ENCODE measurements at places on chromosomes 2 and 18.

DNA sequence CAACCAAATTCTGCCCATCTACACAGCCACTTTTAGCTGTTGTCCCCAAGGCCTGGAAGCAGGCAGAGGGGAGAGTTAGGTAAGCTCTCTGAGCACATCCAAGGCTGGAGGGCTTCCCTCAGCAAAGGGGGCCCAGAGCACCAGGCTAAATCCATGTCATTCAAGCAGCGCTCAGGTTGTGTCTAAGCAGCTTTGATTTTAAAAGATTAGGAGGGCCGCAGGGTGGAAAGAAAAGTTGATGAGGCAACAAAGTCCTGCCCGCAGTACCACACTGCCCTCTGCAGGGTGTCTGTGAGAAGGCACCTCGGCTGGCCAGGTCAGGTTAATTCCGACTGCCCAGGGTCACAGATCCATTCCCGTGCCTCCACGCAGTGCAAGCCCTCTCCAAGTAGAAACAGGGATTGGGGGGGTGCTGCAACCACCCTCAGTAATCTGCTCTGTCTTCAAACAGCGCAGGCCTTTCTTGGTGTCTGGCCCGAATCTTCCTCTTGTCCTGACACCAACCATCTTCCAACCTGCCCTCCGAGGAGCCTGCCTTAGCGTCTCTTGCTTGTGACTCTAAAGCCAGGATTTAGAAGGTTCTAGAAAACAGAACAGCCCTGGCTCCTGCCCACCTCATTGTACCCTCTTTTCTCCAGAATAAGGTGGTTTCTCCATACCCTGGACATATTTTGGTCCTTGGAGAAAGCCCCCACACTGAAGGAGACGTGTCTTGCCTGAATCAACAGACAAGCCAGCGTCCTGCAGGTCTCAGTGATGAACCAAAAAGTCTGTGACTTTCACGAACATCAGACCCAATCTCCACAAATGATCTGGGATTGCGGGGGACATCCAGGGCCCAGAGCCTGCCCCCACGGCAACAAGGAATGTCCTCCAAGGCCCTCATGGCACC is 289.2 kb downstream of the TNS1 start:
- DNase-seq: peak; percentile 43

- DNase-seq: no peak
Measured at GRCh38 chr2:164150604-164151003, 414.8 kb upstream of the FIGN start.

- DNase-seq: no peak
Measured at GRCh38 chr2:48601349-48601748, 16.3 kb upstream of the GTF2A1L start.

GRCh38 chr2:7019191-7019590 is 102.0 kb downstream of the RNF144A start:
- no peak for DNase-seq

- no peak for DNase-seq
Measured at GRCh38 chr2:175414882-175415487, 233.5 kb upstream of the ATP5MC3 start.

GRCh38 chr2:32379352-32379751 is 22.5 kb downstream of the BIRC6 start:
- DNase-seq: no peak

GRCh38 chr2:31269087-31269486 is 35.1 kb downstream of the EHD3 start:
- no peak for DNase-seq

GRCh38 chr2:241030333-241030680 is 31.9 kb downstream of the SNED1 start:
- DNase-seq: no peak

DNA sequence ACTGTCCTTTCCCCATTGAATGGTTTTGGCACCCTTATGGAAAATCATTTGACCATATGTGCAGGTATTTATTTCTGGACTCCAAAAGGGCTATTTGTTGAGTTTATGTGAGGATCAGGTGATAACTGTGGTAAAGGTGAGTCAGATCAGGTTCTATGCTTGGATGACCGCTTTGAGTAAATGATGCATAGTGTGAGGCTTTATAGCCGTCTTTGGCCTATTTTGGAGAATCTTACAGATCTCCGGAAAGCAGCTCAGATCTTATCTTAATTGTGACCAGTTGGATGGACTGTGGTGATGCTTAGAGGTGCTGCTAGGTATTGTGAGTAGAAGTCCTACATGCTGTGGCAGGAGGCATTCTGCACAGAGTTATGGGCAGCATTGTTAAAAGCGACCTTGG is 126.2 kb downstream of the METTL8 start:
- DNase-seq: no peak

GRCh38 chr2:192216336-192216735 is 21.6 kb upstream of the TMEFF2 start:
- no peak for DNase-seq

DNA sequence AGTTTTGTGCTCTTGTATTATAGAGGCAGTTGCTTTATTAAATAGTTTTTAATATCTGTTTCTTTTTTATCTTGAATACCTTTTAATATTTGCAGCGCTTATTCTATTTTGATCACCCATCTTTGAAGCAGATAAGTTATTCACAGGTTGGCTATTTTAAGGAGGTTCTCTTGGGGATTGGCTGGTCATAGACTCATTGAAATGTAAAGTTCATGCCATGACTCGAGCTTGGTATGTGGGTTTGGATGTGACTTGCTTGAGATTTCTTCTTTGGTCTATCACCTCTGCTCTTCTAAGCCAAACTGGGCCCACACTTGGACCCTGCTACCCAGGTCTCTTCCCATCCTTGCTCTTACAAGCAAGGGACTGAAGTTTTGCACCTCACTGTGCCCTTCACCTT is 33.6 kb downstream of the FARP2 start:
- DNase-seq: no peak

GRCh38 chr18:57275111-57275510 is 77.2 kb upstream of the ST8SIA3 start:
- no peak for DNase-seq

GRCh38 chr2:42450136-42450535 is 43.6 kb downstream of the KCNG3 start:
- DNase-seq: no peak

- no peak for DNase-seq
Measured at GRCh38 chr2:23566241-23567142, 181.5 kb downstream of the KLHL29 start.

DNA sequence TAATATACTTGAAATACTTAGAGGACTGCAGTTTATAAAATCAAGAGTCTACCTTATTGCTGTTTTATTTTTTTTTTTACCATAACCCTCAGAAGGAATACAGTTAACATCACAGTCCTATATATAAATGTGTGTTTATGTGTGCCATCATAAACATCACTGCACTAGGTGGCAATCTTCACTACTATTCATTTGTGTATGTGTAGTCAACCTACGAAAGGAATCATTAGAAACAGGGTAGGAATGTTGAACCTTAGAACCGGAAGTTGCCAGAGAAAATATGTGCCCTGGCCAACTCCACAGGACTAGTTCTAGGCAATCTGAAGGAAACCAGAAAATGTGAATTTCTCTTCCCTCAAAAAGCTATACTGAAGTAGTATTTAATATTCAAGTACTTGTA is 3.4 kb downstream of the GEN1 start:
- no peak for DNase-seq

- no peak for DNase-seq
Measured at GRCh38 chr2:144011553-144011952, 508.4 kb downstream of the ZEB2 start.

- DNase-seq: no peak
Measured at GRCh38 chr2:11388262-11389051, 44.0 kb upstream of the ROCK2 start.

DNA sequence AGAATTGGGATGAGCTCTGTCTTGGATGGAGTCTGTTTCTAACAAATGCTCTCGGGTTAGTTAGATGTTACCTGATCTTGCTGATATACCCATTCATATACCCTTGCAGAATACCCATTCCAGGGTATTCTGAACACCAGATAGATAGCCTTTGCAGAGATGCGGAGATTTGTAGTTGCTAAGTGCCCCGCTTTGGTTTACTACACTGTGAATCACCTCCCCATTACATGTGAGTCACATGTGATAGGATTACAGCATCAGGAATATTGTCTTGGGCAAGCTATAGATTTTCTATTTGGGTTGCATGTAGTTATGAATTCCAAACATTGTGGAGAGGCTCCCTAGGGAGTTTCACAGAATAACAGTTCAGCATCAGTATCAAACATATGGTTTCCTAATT is 3.8 kb downstream of the VSNL1 start:
- DNase-seq: no peak

DNA sequence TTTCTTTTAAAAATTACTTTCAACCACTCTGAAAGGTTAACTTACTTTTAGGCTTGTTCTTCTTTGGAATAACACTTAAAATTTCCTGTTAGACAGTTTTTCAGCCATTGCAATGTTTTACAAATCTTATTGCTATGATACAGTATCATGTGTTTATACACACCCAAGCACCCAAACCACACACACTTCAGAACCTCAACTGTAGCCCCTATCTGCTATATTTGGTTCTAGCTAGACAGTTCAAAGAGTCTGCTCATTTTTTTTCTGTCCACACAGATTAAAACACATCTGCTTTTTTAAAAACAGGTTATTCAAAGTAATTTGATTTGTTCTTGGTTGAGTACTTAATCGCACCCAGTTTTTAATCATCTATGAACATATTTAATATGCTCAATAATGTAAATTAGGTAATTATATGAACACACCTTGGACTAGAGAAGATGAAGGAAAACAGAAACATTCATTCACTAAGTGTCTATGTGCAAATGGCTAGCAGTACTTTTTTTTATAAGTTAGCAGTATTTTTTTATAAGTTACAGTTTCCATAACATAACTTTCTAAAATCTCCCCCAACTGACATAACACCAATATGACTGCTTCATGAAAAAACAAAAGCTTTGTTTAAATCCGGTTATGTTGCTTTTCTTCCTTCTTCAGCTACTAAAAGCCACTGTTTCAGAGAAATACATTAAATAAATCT is 17.6 kb downstream of the FBXO11 start:
- no peak for DNase-seq

- no peak for DNase-seq
Measured at GRCh38 chr2:206150168-206150567, 9.1 kb downstream of the NDUFS1 start.

DNA sequence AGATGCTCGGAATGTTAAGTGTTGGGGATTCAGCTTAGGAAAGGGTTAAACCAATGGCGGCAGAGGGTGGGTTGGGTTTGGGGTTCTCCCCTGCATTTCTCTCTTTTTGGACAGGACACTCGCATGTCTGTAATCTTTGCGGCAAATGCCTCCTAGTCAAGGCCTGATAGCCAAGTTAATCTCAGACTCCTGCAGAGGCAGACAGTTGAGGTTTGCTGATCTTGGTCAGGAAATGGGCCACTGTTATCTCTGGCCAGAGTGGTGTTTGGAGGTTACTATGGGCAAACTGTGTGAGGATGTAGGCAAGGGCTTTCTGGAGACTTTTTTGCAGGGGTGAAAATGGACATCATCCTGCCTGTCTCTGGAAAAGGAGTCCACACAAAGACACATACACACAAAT is 188.8 kb downstream of the SETBP1 start:
- no peak for DNase-seq

DNA sequence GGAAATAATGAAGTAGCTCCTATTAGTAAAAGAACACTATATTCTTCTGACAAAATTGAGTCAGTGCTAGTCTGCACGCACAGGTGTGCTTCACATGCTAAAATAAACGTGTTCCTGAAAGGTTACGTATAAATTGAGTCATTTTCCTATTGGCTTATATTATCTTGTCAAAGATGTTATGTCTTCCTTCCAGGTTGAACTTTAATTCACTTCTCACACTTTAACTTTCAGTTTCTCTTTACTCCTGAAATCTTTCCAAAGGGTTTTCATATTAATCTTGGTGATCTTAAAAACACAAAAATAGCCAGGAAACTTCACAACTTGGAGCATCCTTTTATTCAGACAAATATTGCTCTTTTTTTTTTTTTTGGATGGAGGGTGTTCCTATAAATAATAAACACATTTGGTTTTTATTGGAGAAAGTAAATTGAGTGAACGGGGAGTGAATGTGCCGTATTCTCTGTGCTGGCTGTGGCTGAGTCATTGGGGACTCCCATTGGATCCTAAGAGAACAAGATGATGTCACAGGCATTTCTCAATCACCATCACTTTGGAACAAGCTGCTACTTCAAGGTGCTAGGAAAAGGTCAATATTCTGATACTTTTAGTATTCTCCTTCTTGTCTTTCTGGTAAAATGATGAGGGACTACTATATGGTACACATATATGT is 150.2 kb upstream of the SPATS2L start:
- no peak for DNase-seq

DNA sequence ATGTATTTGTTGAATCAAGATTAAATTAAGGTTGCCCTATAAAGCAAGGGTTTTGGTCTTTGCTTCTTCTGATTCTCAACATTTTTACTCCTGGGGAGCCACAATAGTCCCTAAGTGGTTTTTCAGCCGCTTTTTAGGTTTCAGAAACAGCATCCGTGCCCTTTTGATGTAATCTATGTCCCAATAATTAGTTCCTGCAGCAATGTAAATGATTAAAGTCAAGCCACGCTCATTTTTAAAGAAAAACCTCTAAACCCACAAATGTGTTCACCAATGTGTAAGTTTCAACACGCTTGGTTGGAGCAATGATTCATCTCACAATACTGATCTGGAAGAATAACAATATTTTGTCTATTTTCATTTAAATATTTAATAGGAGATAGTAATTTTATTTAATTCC is 5.6 kb downstream of the ARL4C start:
- DNase-seq: no peak

GRCh38 chr2:199861132-199861774 is 10.3 kb upstream of the FTCDNL1 start:
- no peak for DNase-seq

- no peak for DNase-seq
Measured at GRCh38 chr2:99643787-99644418, 154.1 kb upstream of the REV1 start.

DNA sequence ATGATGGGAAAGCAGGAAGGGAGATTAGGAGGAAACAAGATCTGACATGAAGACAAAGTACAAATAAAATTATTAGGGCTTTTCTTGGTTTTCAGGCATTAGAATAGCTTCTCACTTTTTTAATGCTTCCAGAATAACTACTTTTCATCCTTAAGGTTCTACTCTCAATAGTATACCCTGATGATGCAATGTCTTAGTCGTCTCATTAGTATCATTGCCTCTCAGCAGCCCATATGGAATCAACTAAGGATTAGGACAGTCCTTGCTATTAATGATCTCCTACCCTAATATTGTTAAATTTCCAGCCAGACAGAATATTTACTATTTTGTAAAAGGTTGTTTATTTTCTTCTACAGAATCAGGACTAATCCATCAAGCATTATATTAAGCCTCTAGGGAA is 55.9 kb downstream of the RELCH start:
- DNase-seq: no peak

DNA sequence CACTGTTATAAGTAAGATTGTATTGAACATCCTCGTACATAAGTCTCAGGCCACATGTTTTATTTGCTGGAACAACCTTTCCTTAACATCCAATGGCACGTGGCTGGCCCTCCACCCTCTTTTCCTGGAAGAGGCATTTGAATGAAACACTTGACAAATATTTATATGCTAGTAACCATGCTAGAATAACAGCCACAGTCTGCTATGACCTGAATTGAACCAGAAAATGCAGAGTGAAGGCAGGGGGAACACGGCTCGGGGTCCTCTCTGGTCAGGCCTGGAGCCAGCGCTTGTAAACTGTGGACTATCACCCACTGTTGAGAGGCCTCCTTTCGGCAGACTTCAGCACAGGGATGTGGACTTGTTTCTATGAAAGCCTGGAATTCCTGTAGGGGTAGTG is 198.2 kb upstream of the COPS8 start:
- DNase-seq: no peak
